Osteoblast (primary cell): ENCODE measurements at places on chromosomes 4 and X. TPM values are rescaled to one million over a fixed set of nuclear protein-coding genes. Genes with fewer than 3 reads are reported as not detected.

- no peak for DNase-seq
Observed at GRCh38 chr4:57342411-57342810, 232.2 kb upstream of the IGFBP7 start.

- DNase-seq = peak; percentile 4
Observed at GRCh38 chrX:131907488-131908314, 115.4 kb upstream of the STK26 start.

Gene NHS
- total RNA-seq = 10.5 and 16.8 TPM in 2 replicates

DNA sequence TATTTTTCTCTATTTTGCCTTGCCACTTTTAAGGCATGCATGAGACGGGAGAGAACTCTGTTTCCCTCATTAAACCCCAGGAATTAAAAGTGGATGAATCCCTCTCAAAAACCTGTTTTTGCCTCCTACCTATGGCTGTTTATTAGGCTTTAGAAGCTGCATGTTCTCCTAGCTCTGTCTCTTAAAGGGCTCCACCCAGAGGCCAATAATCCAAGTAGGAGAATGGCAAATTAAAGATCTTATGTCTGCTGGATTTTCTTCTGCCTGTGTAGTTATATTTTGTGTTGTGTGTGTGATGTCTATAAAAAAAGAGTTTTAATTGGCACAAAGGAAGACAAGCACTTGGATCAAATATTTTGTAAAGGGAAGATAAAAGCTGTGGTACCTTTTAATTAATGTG, 32.4 kb downstream of the MAGEC1 start:
- no peak for DNase-seq
